ENCODE measurements at places on chromosomes 2 and 18.

DNA sequence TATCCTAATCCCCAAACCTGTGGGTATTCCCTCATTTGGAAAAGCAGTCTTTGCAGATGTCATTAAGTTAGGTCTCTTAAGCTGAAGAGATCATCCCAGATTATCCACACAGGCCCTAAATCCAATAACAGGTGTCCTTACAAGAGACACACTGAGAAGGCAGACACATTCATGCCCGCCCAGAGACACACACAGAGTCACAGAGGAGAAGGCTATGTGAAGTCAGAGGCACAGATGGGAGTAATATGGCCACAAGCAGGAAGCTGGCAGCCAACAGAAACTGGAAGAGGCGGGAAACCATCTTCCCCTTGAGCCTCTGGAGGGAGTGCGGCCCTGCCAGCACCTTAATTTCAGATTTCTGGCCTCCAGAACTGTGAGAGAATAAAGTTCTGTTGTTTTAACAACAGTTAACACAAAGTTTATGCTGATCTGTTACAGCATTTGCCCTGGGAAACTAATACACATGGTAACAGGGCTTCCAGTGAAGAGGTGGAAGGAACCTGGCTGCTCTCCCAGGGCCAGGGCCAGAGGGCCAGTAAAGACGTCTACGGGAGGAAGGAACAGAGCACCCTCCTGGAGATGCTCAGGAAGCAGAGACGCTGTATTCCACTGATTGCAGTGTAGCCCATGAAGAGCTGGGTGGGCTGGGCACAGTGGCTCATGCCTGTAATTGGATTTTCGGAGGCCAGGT lies 217.5 kb downstream of the GLI2 start:
- DNase-seq = no peak

GRCh38 chr2:127590386-127591190 lies 55.1 kb downstream of the MYO7B start:
- DNase-seq = no peak

DNA sequence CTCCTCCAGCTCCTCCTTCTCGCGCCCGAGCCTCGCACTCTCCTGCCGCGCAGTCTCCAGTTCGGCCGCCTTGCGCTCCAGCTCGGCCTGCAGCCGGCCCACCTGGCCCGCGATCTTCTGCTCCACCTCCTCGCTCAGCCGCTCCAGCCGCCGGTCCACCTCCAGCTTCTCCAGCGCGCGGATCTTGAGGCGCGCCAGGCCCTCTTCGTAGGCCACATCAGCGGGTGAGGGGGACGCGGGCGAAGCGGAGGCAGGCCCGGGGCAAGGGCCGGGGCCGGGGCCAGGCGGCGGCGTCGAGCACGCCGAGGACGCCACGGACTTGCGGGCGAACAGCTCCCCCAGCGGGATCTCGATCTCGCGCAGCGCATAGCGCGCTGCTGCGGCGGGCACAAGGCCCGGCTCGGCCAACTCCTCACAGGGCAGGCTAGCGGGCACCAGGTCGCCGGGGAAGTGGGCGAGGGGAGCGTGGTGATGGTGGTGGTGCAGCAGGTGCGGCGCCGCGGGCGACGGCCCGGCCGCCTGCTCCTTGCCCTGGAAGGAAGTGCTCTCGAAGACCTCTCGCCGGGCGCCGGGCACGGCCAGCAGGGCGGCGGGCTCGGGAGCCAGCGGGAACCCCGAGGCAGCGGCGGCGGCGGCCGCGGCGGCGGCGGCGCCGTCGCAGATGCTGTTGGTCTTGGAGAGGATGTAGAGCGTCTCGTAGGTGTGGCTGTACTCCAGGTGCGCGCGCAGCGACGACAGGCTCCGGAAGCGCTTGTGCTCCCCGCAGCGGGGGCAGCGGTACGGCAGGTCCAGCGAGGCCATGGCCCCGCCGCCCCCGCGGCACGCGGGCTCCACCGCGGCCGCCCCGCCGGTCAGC lies 15.2 kb downstream of the FBXO41 start:
- peak; percentile 70 for DNase-seq

GRCh38 chr2:238868067-238868524 lies 20.2 kb downstream of the TWIST2 start:
- no peak for DNase-seq

DNA sequence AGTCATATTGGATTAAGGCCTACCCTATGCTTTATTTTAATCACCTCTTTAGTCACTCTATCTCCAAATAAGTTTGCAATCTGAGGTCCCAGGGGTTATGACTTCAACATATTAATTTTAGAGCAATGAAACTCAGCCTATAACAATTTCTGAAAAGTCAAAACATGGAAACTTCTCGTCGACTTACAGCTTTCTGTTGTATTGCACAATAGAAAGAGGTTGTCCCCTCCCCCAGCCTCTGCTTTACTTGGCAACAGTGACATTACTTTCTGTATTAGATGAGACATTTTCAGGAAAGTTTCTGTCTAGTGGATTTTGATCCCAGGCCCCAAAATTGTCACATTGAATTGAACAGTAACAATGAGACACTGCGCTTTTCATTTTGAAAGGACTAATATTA lies 326.4 kb downstream of the THSD7B start:
- no peak for DNase-seq

DNA sequence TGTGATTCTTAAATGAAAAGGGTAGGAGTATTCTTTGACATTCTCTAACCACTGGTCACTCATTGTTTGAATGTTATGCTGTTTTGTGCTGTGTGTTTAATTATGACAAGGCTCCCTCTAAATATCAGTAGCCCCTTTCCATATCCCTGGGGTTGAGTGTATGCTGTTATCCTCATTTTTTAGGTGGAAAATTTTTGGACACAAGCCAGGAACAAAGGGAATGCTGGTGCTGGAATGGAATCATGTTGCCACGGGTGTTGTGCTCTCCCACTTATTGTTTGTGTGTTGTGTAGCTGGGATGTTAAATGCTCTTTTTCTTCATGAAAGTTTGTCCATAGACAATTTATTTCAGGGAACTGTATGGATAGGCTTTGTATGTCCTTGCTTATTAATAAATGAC lies 43.3 kb downstream of the ZNF532 start:
- DNase-seq = no peak

DNA sequence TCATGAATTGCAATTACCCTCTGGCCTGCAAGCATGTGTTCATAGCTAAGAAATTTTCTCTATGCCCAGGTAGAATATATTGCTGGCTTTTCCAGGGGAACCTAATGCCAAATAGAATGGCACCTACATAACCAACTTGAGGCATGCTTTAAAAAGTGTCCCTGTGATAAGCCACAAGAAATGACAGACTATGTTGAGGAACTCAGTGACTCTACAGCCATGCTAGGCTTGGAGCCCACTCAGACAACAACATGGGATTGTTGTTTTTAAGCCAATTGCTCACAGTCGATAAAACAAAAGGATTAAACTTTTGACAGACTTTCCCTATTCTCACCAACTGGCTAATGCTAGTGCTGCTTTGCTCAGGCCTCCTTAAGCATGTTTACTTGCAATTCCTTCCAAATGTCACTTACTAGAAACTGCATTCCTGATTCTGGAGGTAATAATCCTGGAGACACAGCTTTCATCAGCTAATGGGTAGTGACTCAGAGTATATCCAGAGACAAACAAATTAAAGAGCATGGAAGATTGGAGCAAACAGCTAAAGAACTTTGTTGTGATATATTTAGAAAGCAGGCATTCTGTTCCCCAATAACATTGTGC lies 249.0 kb downstream of the SLC8A1 start:
- DNase-seq = no peak

- DNase-seq = no peak
Observed at GRCh38 chr18:30358555-30358954, 684.0 kb downstream of the DSC3 start.

Data from stimulated activated CD4-positive, alpha-beta T cell treated with anti-CD3 and anti-CD28 coated beads, Interleukin-2, amount 100 ng/mL, for 24 hours (primary cell).